ENCODE measurements at places on chromosomes 6 and 20.

DNA sequence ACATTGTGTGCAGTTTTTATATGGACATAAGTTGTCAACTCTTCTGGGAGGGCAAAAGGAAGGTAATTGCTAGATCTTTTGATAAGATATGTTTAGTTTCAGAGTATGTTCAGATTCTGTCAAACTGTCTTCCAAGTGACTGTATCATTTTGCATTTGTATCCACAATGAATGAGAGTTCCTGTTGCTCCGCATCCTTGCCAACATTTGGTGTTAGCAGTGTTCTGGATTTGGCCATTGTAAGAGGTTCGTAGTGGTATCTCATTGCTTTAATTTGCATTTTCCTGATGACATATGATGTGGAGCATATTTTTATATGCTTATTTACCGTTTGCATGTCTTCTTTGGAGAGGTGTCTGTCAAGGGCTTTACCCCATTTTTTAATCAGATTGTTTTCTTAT lies 150.2 kb downstream of the CDKAL1 start:
- H3K27ac ChIP-seq = no peak overlapping the region
- DNase-seq = no peak
- H3K4me1 ChIP-seq = no peaks in the 10 kb centered on the region
- H3K36me3 ChIP-seq = no peaks in the 10 kb centered on the region
- no peaks in the 10 kb centered on the region for H3K27me3 ChIP-seq
- H3K4me3 ChIP-seq = no peak overlapping the region

GRCh38 chr6:168333491-168333890 lies 13.9 kb upstream of the DACT2 start:
- DNase-seq = peak; percentile 56
- no peaks in the 10 kb centered on the region for H3K36me3 ChIP-seq
- no peaks in the 10 kb centered on the region for H3K4me1 ChIP-seq
- peak overlapping the region; percentile 69 for H3K27ac ChIP-seq
- peak overlapping the region; percentile 35 for H3K4me3 ChIP-seq

GRCh38 chr6:99096170-99096569 lies 148.4 kb upstream of the FBXL4 start:
- no peak for DNase-seq
- no peak overlapping the region for H3K27ac ChIP-seq
- H3K4me1 ChIP-seq = no peaks in the 10 kb centered on the region
- no peak overlapping the region for H3K4me3 ChIP-seq
- H3K27me3 ChIP-seq = no peaks in the 10 kb centered on the region
- H3K36me3 ChIP-seq = no peaks in the 10 kb centered on the region

DNA sequence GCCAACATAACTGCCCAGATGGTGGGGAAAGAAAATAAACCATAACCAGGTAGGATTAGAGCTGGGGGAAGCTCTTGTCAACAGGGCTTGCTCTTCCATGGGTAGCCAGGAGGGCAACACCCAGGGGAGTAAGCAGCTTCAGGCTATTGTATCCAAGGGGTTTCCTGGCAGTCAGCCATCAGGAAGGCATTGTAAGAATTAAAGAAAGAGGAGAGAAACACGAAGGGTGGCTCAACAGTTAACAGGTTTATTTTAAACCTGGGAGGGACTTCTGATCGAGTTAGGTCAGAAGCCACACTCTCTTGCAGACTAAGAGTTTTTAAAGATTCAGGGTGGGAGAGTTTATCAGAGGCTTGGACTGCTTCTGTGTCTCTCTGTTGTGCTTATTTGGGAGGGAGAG lies 114.2 kb downstream of the QRSL1 start:
- H3K27me3 ChIP-seq = no peaks in the 10 kb centered on the region
- DNase-seq = no peak
- no peaks in the 10 kb centered on the region for H3K36me3 ChIP-seq
- H3K4me3 ChIP-seq = no peak overlapping the region
